Epithelial cell of prostate (primary cell): ENCODE measurements at places on chromosomes 7 and 10.

DNA sequence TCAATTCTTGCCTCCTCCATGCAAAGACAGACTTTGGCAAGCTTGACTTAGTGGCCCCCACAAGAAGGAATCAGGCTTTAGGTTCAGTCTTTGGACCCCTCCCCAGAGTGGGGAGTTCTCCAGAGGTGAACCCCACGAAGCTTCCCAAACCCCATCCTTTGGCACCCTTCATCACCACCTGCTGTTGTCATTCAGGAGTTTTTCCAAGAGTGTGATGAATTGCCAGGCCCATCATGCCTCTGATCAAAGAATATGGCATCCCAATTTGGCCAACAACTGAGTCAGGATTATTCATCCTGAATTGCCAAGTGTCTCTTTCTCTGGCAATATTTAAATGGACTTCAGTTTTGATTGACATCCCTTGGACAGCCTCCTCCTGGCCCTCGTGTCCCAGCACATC, 404.7 kb upstream of the MKI67 start:
- no peak for DNase-seq

GRCh38 chr7:82528577-82529310, 85.2 kb upstream of the CACNA2D1 start:
- no peak for DNase-seq

DNA sequence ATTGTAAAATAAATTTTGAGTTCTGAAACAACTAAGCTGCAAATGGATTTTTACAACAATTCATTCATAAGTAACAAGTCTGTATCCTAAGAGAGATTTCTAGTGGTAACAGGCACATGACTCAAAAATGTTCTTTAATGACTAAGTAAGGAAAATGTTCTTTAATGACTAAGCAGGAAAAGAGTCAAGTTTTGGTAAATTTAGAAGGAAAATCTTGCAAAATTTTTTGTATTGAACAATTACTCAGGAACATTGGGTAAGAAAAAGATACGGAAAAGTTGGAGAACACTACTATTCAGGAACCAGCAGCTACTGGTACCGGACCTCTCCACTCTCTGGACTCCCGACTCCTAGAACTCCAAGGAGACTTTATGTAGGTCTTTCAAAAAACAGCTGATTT, 33.5 kb downstream of the HYCC1 start:
- DNase-seq: peak; percentile 5

DNA sequence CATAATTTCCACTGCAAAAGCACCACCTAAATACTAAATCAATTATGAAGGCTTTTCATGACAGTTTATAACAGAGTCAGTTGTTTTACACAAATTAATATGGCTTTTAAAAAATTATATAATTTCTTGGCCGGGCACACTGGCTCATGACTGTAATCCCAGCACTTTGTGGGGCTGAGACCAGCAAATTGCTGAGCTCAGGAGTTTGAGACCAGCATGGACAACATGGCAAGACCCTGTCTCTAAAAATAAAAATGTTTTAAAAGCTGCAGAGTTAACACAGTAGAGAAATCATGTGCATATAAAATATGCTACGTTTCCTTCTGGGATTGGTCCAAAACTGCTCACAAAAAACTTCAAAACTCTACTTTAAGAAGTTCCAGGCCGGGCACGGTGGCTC, 43.6 kb upstream of the EIF4H start:
- no peak for DNase-seq

- peak; percentile 16 for DNase-seq
These were observed 429.0 kb downstream of the ETV1 start for GRCh38 chr7:13560441-13560840.

DNA sequence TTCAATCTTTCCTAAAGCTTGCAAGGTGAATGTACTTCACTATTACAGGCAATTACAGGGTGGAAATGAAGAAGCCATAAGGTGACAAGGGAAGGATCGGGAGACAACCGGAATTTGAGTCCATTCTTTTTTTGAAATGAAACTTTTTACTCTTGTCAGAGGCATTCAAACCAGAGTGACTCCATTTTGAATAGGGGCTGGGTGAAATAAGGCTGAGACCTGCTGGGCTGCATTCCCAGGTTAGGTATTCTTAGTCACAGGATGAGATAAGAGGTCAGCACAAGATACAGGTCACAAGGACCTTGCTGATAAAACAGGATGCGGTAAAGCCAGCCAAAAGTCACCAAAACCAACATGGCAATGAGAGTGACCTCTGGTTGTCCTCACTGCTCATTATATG, 363.3 kb downstream of the TYW1 start:
- DNase-seq: no peak

- peak; percentile 89 for DNase-seq
These were observed 213.6 kb upstream of the INHBA start for GRCh38 chr7:41916450-41916927.

DNA sequence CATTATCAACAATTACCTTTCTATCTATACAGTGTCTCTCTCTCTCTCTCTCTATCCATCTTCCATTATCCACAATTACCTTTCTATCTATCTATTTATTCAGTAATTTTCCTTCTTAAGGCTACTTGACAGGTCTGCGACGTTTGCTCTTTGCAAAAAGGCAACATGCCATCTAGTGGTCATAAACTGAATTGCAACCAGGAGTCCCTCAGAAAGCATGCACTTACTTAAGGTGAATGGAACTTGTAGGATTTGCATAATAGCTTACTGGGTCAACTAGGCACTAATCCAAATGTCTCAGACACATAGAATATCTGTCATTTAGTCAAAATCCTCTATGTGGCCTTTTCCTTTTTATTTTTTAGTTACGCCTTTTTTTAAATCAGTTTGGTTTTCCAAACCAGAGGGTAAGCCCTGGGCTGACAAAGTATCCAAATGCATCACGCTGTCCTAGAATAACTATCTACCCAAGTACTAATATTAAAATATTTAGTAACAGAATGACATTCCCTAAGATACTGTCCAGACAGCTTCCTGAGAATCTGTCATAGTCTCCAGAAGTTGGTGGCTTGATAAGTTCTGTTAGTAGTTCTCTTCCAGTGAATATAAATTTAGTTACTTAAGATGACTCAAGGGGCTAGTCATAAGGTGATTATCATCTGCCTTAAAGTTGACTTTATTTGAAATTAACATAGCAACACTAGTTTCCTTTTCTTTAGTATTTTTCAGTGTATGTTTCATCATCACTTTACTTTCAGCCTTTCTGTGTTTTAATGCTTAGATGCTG, 208.3 kb downstream of the PPP1R3A start:
- peak; percentile 37 for DNase-seq

- no peak for DNase-seq
These were observed 20.4 kb upstream of the TBRG4 start for GRCh38 chr7:45131891-45132290.

DNA sequence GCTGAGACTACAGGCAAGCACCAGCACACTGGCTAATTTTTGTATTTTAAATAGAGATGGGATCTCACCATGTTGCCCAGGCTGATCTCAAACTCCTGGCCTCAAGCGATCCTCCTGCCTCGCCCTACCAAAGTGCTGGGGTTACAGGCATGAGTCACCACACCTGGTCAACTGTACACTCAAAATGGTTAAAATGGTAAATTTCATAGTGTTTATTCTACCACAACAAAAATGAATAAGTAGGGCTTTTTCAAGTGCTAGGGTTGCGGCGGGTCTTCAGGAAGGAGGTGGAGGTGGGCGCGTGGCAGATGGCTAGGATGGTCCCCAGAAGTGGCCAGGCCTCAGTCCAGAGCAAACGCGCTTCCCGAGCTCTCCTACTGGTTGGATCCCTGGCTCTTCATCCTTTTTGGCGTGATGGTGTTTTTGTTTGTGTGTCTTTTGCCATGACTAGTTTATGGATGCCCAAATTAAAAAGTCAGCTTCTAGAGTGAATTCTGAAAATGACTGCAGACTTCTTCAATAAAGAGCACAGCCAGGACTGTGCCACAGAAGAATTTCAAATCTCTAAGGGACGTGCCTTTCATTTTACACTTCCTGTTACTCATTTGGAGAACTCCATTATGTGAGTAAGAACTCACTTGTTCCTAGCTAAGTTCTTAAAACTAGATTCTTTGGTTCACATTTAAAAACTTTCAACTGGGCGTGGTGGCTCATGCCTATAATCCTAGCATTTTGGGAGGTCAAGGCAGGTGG, 73.9 kb downstream of the TMEM130 start:
- DNase-seq: no peak

- no peak for DNase-seq
These were observed 110.0 kb upstream of the C7orf33 start for GRCh38 chr7:148480479-148481146.

- no peak for DNase-seq
These were observed 272.4 kb downstream of the ADARB2 start for GRCh38 chr10:1464881-1465417.

DNA sequence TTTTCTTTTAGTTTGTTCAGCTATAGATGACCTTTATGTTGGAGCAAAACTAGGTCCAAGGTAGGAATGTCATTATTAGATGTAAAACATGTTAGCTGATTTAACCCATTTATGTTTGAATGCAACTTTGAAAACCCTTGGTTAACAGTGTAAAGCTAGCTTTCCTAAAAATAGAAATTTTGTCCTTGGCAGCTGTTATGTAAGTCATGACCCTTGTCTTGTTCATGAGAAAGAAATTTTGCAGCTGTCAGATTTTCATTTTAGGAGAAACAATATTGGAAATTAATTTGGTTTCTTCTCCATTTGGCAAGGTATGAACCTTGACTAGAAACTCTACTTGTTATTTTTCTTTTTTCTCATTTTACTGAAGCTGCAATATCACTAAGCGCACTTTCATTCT, 23.9 kb upstream of the CCAR1 start:
- DNase-seq: no peak

- no peak for DNase-seq
These were observed 93.7 kb downstream of the MDFIC start for GRCh38 chr7:115015619-115016018.

DNA sequence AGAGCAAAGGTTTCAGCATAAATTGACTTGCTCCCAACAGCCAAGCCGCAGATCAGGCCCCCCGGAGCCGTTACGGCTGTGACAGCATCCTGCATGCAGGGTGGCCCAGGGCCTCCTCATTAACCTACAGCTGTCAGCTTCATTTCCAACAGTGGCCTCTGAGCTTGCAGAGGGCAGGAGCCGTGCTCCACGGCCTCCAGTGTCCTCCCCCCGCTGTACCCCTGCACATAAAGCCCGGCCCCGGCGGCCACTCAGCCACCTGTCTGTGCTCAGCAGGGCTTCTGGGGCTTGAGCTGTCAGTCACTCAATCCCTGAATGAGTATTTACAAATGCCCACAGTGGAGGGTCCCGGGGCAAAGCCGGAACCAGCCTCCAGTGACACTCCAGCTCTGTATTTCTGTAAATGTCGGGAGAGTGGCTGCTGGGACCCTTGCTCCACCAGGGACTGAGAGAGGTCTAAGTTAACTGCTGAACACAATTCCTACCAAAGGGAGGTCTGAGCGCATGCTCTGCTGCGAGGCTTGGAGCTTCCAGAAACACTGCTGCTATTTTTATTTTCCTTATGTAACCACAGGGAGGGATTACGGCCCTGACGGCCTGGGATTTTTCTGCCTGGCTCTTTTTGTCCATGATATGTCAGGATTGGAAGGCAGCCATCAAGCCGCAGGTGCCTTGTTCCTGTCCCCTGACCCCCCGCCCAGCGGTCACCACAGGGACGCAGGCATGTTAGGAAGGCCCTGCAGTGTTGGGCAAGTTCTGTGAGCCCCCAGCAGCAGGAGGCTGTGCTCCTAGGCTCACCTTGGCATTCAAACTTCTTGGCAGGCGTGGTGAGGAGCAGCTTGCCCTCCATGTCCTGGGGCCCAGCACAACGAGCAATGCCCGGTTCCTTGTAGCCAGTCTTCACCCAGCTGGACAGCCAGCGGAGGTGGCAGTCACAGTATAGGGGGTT, 165.0 kb downstream of the SLIT1 start:
- no peak for DNase-seq

DNA sequence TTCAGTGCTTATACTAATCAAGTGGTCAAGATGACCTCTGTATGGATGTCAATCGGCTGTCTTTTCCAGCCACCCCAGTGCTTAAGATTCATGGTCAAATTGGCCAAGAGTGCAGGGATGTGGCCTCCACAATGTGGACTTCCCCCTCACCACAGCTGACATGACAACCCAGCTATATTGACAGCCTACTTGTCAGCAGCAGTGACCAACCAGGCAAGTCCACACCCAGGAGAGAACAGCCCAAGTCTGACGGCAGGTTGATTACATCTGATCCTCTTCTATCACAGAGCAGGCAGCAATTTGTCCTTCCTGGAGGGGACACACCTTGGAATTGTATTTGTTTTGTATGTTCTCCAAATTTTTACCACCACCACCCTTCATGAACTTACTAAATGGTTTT, 8.2 kb upstream of the ERVW-1 start:
- DNase-seq: no peak

DNA sequence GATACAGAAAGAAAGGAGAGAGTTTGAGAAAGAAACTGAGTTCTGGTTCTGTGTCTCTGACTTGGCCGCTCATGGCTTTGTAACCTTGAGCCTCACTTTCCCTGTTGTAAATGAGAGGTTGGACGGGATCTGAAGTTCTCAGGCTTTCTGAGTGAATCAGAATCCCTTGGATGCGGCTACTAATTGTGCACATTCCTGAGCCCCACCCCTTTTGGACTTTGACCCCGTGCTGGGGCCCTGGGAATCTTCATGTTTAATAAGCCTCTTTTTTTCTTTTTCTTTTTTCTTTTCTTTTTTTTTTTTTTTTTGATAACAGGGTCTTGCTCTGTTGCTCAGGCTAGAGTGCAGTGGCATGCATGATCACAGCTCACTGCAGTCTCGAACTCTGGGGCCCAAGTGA, 26.9 kb downstream of the SLC25A28 start:
- no peak for DNase-seq

DNA sequence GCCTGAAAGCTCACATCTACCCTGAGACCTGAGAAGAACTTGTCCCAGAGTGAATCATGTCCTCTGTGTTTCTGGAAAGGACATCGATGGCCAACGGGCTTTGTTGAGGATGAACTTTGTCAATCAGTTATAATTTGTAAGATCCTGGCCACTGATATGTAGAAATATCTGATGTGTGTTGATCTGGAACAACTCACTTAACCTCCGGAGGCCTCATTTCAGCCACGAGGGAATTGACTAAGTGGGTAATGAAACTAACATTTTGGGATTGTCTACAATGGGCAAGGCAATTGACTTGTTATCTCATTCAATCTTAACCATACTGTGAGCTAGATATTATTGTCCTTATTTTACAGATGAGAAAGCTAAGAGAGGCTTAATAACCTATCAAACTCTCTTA, 468.1 kb upstream of the NRP1 start:
- no peak for DNase-seq

- DNase-seq: no peak
These were observed 48.2 kb downstream of the DNAJC12 start for GRCh38 chr10:67789769-67790168.

DNA sequence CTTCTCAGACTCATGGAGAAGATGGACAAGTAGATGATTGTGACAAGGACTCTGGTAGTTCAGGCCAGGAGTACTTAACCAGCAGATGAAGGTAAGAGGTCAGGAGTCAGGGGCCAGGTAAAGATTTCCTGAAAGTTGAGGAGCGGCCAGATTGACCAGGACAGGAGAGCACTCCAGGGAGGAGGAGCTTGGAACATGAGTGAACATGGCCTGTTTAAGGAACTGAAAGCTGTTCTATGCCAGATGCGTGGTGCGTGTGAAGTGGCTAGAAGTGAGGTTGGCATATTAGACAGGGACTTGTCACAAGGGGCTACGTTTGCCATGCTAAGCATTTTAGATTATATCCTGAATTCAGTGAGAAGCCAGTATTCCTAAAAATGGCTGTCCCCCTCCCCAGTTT, 157.2 kb downstream of the WNT2 start:
- DNase-seq: no peak

- DNase-seq: peak; percentile 20
These were observed 266.7 kb downstream of the PRKG1 start for GRCh38 chr10:51340845-51341610.
